ENCODE measurements at places on chromosomes 12 and 14.

- peak; percentile 67 for DNase-seq
These were observed 431.1 kb downstream of the KCNH5 start for GRCh38 chr14:62614122-62614521.

GRCh38 chr14:64806202-64806861 is 73.4 kb downstream of the SPTB start:
- DNase-seq = peak; percentile 46

DNA sequence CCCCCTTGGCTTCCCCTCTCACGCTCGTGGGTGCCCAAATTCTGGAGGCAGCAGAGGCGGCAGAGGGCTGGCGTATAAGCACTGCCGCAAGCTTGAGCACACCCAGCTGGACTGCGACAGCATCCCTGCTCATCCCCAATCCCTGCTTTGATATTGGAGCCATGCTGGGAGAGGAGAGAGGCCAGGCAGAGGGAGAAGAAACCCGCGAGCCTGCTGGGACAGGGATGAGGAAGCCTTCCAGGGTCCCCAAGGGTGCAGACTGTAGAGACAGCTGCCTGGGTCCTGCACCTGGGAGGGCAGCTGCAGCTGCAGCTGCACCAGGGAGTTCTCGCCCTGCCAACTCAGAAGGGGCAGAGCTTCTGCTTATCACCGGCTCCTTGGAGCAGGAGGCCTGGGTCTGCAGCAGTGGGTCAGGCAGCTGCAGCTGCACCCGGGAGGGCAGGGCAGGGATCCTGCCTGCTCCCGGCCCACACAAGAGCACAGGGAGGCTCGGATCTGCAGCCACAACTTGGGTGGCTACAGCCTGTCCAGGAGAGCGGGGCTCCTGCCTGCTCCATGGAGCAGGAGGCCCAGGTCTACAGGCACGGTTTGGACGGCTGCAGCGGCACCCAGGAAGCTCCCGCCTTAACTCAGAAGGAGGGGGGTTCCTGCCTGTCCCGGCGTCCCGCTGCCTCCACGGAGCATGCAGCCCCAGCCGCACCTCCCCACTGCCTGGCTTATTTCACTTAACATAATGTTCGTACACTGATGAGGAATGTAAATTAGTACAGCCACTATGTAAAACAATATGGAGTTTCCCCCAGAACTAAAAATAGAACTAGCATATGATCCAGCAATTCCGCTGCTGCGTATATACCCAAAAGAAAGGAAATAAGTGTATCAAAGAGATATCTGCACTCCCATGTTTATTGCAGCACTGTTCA is 60.4 kb upstream of the SGPP1 start:
- DNase-seq = no peak

DNA sequence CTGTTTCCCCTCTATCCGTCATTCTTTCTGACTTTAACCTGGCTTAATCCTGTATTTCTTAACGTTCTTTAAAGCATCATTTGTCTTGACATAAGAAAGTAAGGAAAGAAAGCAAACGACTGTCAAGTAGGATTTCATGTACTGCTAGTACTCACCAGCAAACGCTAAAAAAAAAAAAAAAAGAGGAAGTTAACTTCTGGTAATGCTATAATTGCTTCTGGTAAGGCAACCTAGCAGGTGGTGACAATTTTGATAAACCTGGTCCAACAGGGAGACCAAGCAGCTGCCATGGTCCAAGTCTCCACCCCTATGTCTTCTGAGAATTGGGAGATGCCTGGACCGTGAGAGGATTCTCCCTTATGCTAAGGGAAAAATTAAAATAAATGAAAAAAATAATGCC is 306.6 kb downstream of the DAD1 start:
- DNase-seq = no peak

DNA sequence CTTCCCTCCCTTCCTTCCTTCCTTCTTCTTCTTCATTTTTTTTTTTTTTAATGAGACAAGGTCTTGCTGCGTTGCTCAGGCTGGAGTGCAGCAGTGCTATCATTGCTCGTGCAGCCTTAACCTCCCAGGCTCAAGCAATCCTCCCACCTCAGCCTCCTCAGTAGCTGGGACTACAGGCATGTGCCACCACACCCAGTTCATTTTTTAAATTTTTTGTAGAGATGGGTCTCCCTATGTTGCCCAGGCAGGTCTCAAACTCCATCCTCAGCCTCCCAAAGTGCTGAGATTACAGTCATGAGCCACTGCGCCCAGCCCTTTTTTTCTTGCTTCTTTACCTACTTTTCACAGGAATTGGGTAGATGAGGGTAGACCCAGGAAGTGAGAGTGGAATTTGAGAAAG is 1.6 kb downstream of the OR10AD1 start:
- DNase-seq = no peak

GRCh38 chr12:92045852-92046251 is 99.8 kb downstream of the BTG1 start:
- no peak for DNase-seq
